A549 treated with dexamethasone at 1 μM for 4 hours (cell line): ENCODE measurements at places on chromosomes 4 and X. TPM values are rescaled to one million over a fixed set of nuclear protein-coding genes. Genes with fewer than 3 reads are reported as not detected.

Gene DIPK2B
- total RNA-seq: not detected in 5 replicates

Gene AFM
- total RNA-seq: not detected in 5 replicates

Gene SUV39H1
- total RNA-seq: 20.5 to 25.3 TPM (median 24.6 TPM) in 5 replicates

Gene WDFY3
- total RNA-seq: 6.4 to 13.7 TPM (median 10.4 TPM) in 5 replicates

Gene ADRA2C
- 6.1 to 11.5 TPM (median 10.2 TPM) in 5 replicates for total RNA-seq

Gene XK
- total RNA-seq: 0.35 to 0.43 TPM (median 0.42 TPM) in 5 replicates

Gene FAM9C
- 0.05 TPM in 1 of 5 replicates, not detected in the others for total RNA-seq

Gene SPRY1
- total RNA-seq: 5.6 to 8.1 TPM (median 7.1 TPM) in 5 replicates

Gene GDI1
- total RNA-seq: 83.8 to 110 TPM (median 102 TPM) in 5 replicates

Gene NDNF
- total RNA-seq: not detected in 5 replicates

Gene ATP5ME
- total RNA-seq: 332 to 539 TPM (median 360 TPM) in 5 replicates

Gene TEX13D
- total RNA-seq: not detected in 5 replicates

Gene RASL11B
- total RNA-seq: 0.09 to 0.18 TPM (median 0.11 TPM) in 5 replicates

Gene TXK
- total RNA-seq: 0.08 to 0.26 TPM (median 0.14 TPM) in 5 replicates

Gene PAGE5
- not detected in 5 replicates for total RNA-seq

Gene KIT
- 0.02 to 0.12 TPM (median 0.05 TPM) in 5 replicates for total RNA-seq

Gene TECRL
- total RNA-seq: not detected in 5 replicates

Gene PASD1
- 0.02 to 0.07 TPM in 2 of 5 replicates, not detected in the others for total RNA-seq

Gene ARHGAP6
- 0.02 to 0.14 TPM (median 0.11 TPM) in 3 of 5 replicates, not detected in the others for total RNA-seq
